NK-92 treated with Interleukin-12 subunit alpha and Interleukin-12 subunit beta, amount 100 ng/mL, for 24 hours (cell line): ENCODE measurements at places on chromosomes 11 and 22.

DNA sequence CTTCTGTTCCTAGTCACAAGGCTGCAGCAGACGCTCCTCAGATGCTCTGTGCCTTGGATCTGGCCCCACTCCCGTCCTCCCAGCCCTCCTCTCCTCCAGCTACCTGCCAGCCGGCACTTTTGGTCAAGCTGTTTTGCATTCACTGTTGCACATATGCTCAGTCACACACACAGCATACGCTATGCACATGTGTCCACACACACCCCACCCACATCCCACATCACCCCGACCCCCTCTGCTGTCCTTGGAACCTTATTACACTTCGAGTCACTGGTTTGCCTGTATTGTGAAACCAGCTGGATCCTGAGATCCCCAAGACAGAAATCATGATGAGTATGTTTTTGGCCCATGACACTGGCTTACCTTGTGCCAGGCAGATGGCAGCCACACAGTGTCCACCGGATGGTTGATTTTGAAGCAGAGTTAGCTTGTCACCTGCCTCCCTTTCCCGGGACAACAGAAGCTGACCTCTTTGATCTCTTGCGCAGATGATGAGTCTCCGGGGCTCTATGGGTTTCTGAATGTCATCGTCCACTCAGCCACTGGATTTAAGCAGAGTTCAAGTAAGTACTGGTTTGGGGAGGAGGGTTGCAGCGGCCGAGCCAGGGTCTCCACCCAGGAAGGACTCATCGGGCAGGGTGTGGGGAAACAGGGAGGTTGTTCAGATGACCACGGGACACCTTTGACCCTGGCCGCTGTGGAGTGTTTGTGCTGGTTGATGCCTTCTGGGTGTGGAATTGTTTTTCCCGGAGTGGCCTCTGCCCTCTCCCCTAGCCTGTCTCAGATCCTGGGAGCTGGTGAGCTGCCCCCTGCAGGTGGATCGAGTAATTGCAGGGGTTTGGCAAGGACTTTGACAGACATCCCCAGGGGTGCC lies 109.8 kb downstream of the BCR start:
- no peak for DNase-seq

DNA sequence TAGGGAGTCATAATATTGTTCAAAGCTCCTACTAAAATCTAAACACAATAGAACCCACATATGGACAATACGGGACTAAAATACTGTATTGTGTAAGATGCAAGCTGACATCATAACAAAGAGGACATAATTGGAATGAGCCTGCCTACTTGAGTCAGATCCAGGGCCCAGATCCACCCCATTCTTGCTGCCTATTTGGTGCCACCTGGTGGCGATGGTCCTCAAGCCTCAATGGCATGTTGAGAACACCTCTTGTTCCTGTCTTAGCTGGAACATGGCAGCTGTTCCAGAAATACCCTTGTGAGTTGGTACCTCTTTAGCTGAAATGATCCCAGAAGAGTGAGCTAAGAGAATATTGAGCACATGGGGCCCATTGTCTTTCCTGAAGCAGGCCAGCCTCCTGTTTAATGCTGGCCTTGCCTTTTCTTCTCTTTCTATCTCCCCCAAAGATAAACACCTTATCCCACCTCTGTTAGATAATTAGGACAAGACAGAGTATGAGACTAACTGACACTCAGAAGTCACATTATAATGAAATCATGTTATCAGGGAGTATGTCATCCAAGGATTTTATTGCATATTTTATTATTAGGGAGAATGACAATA lies 680.9 kb upstream of the ANO5 start:
- no peak for DNase-seq

GRCh38 chr22:33756508-33756949 lies 163.7 kb downstream of the LARGE1 start:
- DNase-seq: no peak

- no peak for DNase-seq
These were observed 64.9 kb downstream of the LIF start for GRCh38 chr22:30181459-30182349.

- DNase-seq: no peak
These were observed 7.8 kb upstream of the EIF3D start for GRCh38 chr22:36536717-36537116.

GRCh38 chr11:44318369-44318768 lies 8.4 kb upstream of the ALX4 start:
- DNase-seq: no peak
